ENCODE measurements at places on chromosomes 16 and 17. TPM values are rescaled to one million over a fixed set of nuclear protein-coding genes. Genes with fewer than 3 reads are reported as not detected.

DNA sequence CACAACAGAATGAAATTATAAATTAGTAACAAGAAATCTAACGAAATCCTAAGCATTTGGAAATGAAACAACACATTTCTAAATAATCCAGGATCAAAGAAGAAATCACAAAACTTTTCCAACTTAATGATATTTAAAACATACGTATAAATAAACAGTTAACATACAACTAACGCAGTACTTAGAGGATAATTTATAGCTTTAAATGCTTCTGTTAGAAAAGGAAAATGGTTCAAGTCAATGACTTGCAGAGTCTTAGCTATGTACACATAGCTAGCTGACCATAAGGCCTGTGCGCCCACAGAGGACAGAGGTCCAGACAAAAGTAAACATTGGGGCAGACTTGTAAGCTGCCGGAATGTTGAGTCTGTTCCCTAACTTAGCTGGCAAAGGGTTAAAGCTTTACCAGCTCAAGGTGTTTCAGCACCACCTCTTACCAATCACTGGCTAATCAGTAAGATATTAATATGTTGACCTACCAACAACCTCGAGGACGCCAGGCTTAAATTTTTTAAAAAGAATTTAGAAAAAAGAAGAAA, 84.6 kb downstream of the PARN start:
- H3K36me3 ChIP-seq: peaks cover 29% of the 10 kb centered on the region
- no peak overlapping the region for H3K27ac ChIP-seq
- no peaks in the 10 kb centered on the region for H3K27me3 ChIP-seq
- no peak overlapping the region for H3K4me3 ChIP-seq

GRCh38 chr16:83102336-83102735, 475.6 kb downstream of the CDH13 start:
- H3K4me1 ChIP-seq: peaks cover 21% of the 10 kb centered on the region
- no peaks in the 10 kb centered on the region for H3K36me3 ChIP-seq
- peaks cover 11% of the 10 kb centered on the region for H3K27me3 ChIP-seq
- H3K27ac ChIP-seq: no peak overlapping the region
- DNase-seq: no peak

DNA sequence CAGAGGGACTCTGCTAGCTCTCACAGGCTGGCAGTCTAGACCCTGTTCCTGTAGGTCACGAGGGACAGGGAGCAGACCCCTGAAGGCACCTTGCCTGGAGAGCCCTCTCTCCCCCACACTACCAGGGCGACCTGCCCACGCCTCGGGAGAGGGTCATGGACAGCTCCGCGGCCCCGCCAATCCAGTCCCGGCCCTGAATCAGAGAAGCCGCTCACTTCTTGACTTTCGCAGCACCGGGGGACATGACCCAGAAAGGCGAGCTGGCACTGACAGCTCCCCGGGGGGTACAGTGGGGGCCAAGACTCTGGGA, 5.1 kb downstream of the KIFC3 start:
- peaks cover 5% of the 10 kb centered on the region for H3K36me3 ChIP-seq
- peaks cover 5% of the 10 kb centered on the region for H3K27me3 ChIP-seq
- no peak for DNase-seq
- H3K27ac ChIP-seq: no peak overlapping the region

GRCh38 chr17:20072692-20072992, 63.5 kb downstream of the SPECC1 start:
- H3K4me1 ChIP-seq: peaks cover 46% of the 10 kb centered on the region
- peak overlapping the region; percentile 97 for H3K4me3 ChIP-seq
- DNase-seq: no peak

DNA sequence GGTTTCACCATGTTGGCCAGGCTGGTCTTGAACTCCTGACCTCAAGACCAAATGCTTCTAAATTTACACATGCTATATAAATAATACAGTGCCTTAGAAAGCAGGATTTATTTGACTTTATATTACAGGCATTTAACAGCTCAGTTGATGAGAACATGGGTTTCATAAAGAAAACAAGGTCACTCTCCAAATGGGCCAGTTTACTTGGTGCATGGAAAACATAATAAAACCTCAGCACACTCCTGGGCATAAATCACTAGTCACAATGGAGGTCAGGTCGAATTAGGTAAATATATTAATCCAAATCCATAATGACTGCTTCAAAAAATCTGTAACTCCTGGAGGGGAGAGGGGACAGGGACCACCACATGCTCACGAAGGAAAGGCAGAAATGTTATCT, 24.5 kb downstream of the APPBP2 start:
- peaks cover 9% of the 10 kb centered on the region for H3K36me3 ChIP-seq
- DNase-seq: no peak
- H3K4me3 ChIP-seq: no peak overlapping the region
- no peaks in the 10 kb centered on the region for H3K27me3 ChIP-seq
- H3K4me1 ChIP-seq: peaks cover 20% of the 10 kb centered on the region

DNA sequence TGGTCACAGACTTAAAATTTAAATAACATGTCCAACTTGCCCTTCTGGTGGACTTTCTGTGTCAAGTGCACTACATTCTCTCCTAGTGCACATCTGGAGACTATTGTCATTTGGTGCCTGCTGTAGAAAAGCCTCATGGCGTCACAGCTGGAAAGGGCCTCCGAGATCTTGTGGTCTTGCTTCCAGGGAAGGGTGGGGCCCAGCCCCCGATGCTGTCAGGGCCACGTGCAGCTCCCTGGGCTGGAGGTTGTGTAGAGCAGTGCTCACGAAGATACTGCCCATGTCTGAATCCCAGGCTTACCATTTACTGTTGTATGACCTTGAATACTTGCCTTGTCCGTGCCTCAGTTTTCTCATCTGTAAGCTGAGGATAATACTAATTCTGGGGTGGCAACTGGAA, 6.8 kb upstream of the MPRIP start:
- no peaks in the 10 kb centered on the region for H3K36me3 ChIP-seq
- no peaks in the 10 kb centered on the region for H3K27me3 ChIP-seq
- DNase-seq: no peak
- no peak overlapping the region for H3K4me3 ChIP-seq
- H3K27ac ChIP-seq: no peak overlapping the region

DNA sequence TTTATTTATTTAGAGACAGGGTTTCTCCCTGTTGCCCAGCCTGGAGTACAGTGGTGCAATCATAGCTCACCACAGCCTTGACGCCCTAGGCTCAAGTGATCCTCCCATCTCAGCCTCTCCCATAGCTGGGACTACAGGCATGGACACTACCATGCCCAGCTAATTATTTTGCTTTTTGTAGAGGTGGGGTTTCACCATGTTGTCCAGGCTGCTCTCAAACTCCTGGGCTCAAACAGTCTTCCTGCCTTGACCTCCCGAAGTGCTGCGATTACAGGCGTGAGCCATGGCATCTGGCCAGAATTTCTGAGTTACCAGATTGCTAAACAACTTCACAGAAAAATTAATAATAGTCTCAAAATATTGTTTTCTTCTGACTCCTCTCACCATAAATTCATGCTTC, 21.7 kb downstream of the MOSMO start:
- no peaks in the 10 kb centered on the region for H3K36me3 ChIP-seq
- no peak overlapping the region for H3K27ac ChIP-seq

DNA sequence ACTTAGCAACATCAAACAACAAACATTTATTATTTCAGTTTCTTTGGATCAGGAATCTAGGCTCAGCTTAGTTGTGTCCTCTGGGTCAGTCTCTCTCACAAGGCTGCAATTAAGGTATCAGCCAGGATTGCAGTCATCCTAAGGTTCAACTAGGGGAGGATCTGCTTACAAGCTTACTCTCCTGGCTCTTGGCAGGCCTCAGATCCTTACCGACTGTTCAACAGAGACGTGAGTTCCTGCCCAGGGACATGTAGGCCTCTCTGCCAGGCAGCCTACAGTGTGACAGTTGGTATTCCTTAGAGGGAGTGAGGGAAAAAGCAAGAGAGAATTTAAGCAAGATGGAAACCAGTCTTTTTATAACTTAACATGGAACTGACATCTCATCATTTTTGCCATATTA, 294.0 kb downstream of the ZFHX3 start:
- no peak overlapping the region for H3K4me3 ChIP-seq
- no peaks in the 10 kb centered on the region for H3K36me3 ChIP-seq
- H3K27me3 ChIP-seq: peaks cover 6% of the 10 kb centered on the region
- no peak for DNase-seq
- H3K27ac ChIP-seq: no peak overlapping the region
- H3K4me1 ChIP-seq: no peaks in the 10 kb centered on the region

DNA sequence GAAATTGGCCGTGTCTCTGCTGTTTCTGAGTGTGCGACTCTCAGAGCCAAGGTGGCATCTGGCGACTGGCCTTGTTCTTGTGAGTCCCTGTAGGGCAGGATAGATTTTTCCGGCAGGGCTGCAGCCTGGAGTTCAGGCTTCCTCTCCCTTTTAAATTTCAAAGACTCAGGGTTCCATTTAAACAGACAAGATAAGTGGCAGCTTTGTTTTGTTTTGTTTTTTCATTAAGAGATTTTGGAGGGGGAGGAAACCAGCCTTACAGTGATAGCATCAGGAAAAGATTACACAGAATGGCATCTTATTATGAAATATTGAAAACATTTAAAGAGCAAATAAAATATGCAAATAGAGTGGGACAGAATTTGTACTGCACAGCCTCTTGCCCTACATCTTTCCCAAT, 151.3 kb downstream of the RPTOR start:
- DNase-seq: no peak
- no peak overlapping the region for H3K27ac ChIP-seq
- peaks cover 4% of the 10 kb centered on the region for H3K36me3 ChIP-seq
- H3K4me3 ChIP-seq: no peak overlapping the region

DNA sequence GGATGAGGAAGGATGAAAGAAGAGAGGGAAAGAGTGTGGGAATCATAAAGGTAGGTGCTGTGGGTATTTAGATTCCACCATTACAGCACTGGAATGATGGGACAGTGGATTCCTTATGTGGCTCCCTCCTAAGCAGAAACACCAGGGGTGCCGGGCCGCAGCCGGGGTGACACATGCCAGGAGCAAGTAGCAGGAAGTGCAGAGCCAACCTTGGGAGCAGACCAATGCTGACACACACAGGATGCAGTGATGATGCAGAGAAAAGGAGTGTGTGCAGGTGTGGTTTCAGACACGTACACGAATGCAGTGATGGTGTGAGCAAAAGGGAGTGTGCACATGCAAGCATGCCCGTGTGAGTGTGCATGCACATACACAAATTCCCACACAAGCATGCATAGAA, 338.0 kb downstream of the SLC39A11 start:
- H3K27ac ChIP-seq: no peak overlapping the region
- H3K36me3 ChIP-seq: peaks cover 20% of the 10 kb centered on the region
- H3K27me3 ChIP-seq: no peaks in the 10 kb centered on the region
- no peaks in the 10 kb centered on the region for H3K4me1 ChIP-seq
- no peak overlapping the region for H3K4me3 ChIP-seq

- no peak for DNase-seq
- H3K27me3 ChIP-seq: no peaks in the 10 kb centered on the region
Measured at GRCh38 chr17:81715872-81716673, 4.0 kb downstream of the SLC25A10 start.

The KRTAP2-1 gene
- not detected for polyA plus RNA-seq

The ACSM5 gene
- not detected for polyA plus RNA-seq

GRCh38 chr17:69450918-69451317, 36.4 kb downstream of the MAP2K6 start:
- no peak for DNase-seq
- H3K36me3 ChIP-seq: no peaks in the 10 kb centered on the region
- no peak overlapping the region for H3K27ac ChIP-seq
- no peak overlapping the region for H3K4me3 ChIP-seq

GRCh38 chr17:17740615-17741348, 59.5 kb downstream of the RAI1 start:
- no peak overlapping the region for H3K27ac ChIP-seq
- H3K36me3 ChIP-seq: peaks cover 5% of the 10 kb centered on the region
- no peak for DNase-seq

DNA sequence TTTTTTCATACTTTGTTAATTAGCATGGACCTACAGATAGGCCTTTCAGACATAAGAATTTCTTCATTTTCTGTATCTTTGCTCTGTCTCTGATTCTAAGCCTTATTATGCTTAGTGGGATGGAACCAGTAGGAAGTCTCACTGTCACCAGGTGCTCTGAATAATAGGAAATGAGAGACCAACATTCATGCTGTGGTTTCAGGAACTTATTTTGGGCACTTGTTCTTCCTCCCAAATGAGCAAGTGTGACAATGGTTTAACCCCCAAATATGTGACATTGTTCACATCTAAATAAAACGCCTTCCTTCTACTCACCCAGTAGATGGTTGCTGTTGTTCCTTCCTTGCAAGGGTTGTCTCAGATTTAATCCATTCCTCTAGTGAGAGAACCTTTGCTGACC, 100.2 kb downstream of the SYCE1L start:
- peaks cover 5% of the 10 kb centered on the region for H3K27me3 ChIP-seq
- H3K4me3 ChIP-seq: no peak overlapping the region
- H3K36me3 ChIP-seq: no peaks in the 10 kb centered on the region
- no peak for DNase-seq
- peak overlapping the region; percentile 38 for H3K27ac ChIP-seq

DNA sequence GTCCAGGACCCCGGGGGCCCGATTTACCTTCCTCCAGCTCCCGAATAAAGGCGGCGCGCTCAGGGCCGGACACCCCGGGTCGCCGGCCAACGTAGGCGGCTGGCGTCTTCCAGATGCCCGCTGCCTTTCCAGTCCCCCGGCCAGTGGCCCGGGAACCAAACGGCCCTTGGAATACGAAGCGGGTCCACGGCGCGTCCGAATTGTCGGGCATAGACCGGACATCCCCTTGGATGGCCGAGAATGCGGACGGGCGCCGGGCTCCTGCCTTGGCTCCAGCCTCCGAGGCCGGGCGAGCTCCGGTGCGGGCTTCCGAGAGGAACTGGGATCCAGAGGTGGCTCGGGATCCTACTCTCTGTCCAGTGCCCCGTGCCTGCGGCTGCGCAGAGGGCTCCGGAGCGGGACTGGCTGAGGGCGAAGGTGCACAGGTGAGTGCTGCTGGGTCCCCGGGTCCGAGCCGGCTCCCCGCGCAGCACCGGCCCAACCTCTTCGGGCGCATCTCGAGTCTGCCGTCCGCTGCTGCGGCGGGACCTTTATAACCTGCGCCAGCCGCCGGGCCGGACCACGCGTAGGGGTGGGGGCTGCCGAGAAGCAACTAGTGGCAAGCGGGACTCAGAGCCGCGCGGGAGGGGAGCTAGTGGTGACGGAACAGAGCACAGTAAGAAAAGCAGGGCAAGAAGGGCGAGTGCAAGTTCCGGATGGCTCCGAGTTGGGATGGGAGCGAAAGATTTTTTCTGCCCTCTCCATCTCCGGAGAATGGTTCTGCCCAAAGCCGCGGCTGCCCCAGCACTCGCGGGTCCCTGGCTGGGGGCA, at the start of gene HAP1:
TSS of gene HAP1 (minus strand) at position 505 of the 810 bp plus-strand sequence. CDS start at position 496, 9 bp downstream.
- H3K4me1 ChIP-seq: no peaks in the 10 kb centered on the region
- no peak within 1 kb of the TSS for H3K27ac ChIP-seq
- H3K4me3 ChIP-seq: no peak within 1 kb of the TSS
- DNase-seq: no peak
- H3K27me3 ChIP-seq: peaks cover 7% of the 10 kb centered on the region
- H3K36me3 ChIP-seq: no peaks in the 10 kb centered on the region

GRCh38 chr16:59148056-59148768, 414.1 kb upstream of the GOT2 start:
- H3K4me3 ChIP-seq: no peak overlapping the region
- no peaks in the 10 kb centered on the region for H3K4me1 ChIP-seq
- H3K36me3 ChIP-seq: no peaks in the 10 kb centered on the region
- no peaks in the 10 kb centered on the region for H3K27me3 ChIP-seq
- no peak overlapping the region for H3K27ac ChIP-seq
- DNase-seq: no peak

The PRPSAP1 gene
- polyA plus RNA-seq: 75.5 TPM

The SCGB1C2 gene
- not detected for polyA plus RNA-seq

Data from immature natural killer cell (primary cell).